NCI-H510A (cell line): ENCODE measurements at places on chromosomes 1 and 21.

DNA sequence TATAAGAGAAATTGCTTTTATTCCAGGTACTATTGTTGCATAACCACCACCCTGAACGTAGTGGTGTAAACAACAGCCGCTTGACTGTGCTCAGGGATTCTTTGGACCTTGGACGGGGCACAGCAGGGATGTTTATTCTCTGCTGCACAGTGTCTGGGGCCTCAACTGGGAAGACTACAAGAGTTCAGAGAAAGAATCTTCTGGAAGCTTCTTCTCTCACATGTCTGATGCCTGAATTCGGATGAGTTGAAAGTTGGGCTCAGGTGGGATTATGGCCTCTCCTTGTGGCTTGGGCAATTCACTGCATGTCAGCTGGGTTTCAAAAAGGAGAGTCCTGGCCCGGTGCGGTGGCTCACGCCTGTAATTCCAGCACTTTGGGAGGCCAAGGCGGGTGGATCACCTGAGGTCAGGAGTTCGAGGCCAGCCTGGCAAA is 19.0 kb upstream of the SSBP3 start:
- DNase-seq = no peak

- DNase-seq = no peak
Measured at GRCh38 chr1:165235155-165235776, 121.2 kb downstream of the LMX1A start.

GRCh38 chr1:219201656-219202055 is 28.0 kb downstream of the LYPLAL1 start:
- DNase-seq = no peak

DNA sequence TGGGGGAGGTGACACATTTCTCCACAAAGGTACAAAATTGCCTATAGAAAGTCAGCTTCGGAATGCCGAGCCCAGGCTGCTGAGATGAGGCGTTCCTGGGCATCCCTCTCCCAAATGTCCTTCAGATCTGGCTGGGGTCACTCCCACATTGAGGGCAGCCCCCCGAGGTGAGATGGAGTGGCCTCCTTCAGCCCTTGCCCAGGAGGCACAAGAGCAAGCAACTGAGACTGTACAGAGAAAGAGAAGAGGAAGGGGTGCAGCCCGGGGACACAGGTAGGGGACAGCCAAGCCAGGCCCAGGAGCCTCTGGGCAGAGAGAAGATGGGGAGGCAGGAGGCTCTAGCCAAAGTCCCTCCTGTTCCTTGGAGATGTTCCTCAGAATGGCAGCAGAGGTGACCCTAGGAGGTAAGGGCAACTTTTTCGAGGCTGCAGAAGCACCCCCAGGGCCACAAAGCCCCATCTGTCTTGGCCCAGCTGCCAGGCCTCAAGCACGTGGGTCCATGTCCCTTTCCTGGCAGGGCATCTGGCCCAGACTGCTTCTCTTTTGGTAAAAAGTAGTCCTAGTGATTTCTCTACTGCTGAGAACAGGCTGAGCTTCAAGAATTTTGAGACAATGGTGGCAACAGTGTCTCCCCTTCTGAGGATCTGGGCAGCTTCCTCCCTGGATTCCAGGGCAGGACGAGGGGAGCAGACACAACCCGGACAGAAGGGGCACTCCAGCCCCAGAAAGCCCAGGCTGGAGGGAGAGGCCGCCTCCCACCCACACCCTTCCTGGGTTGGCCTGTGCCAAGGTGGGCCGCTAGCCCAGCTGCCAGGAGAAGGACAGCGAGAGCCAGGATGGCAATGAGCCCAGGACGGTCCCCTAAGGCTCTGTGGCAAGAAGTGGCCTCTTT is 68.0 kb downstream of the LRRN2 start:
- no peak for DNase-seq
